ENCODE measurements at places on chromosomes 2 and 18. TPM values are rescaled to one million over a fixed set of nuclear protein-coding genes. Genes with fewer than 3 reads are reported as not detected.

Gene TLK1
- 17.3 TPM for total RNA-seq

Gene TRABD2A
- 1.7 TPM for total RNA-seq

Gene SLC16A14
- 3.5 TPM for total RNA-seq

Gene VPS54
- 32.0 TPM for total RNA-seq

Gene C2orf42
- total RNA-seq = 14.5 TPM

Gene TPGS2
- total RNA-seq = 91.5 TPM

Gene FABP1
- not detected for total RNA-seq

Gene TCF23
- not detected for total RNA-seq

Gene PLGLB1
- 0.32 TPM for total RNA-seq

Gene POMC
- total RNA-seq = 0.32 TPM

Gene CFC1
- not detected for total RNA-seq

Gene RNF138
- total RNA-seq = 35.4 TPM

Gene HOXD9
- 10.6 TPM for total RNA-seq

GRCh38 chr2:130336877-130337734, 5.6 kb upstream of the IMP4 start:
- DNase-seq = peak; percentile 84

GRCh38 chr2:85735691-85736090, 18.1 kb upstream of the ATOH8 start:
- DNase-seq = no peak

- no peak for DNase-seq
Observed at GRCh38 chr18:9925369-9925768, 11.6 kb downstream of the VAPA start.

- no peak for DNase-seq
Observed at GRCh38 chr2:20363578-20363977, 12.9 kb upstream of the PUM2 start.

DNA sequence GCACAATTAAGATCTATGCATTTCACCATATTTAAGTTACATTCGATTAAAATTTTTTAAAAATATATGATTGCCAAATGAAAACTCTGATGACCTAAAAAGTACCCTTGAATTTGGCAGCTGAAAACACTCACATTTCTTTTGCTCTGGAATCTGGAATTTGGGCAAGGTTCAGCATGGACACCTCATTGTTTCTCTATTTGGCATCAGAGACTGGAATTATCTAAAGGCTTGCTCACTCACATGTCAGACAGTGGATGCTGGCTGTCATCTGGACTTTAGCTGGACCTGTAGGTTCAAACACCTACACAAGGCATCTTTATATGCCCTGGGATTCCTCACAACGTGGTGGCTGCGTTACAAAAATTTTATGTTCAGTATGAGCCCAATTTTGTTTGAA, 16.1 kb downstream of the MBOAT2 start:
- no peak for DNase-seq

DNA sequence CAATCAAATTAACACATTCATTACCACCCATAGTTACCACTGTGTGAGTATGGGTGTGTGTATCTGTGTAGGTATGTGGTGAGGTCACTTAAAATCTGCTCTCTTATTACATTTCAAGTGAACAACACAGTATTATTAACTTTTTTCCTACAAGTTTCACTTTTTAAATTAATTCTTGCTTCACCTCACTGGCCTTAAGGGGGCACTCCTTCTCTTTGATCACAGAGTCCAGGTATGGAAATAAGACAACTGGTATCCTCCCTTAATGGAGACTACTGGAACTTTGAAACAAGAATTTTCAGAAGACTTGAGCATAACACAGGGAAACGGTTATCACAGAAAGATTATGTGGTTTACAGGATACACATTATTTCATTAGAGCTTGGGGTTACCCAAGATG, 255.8 kb downstream of the ASXL3 start:
- DNase-seq = no peak

DNA sequence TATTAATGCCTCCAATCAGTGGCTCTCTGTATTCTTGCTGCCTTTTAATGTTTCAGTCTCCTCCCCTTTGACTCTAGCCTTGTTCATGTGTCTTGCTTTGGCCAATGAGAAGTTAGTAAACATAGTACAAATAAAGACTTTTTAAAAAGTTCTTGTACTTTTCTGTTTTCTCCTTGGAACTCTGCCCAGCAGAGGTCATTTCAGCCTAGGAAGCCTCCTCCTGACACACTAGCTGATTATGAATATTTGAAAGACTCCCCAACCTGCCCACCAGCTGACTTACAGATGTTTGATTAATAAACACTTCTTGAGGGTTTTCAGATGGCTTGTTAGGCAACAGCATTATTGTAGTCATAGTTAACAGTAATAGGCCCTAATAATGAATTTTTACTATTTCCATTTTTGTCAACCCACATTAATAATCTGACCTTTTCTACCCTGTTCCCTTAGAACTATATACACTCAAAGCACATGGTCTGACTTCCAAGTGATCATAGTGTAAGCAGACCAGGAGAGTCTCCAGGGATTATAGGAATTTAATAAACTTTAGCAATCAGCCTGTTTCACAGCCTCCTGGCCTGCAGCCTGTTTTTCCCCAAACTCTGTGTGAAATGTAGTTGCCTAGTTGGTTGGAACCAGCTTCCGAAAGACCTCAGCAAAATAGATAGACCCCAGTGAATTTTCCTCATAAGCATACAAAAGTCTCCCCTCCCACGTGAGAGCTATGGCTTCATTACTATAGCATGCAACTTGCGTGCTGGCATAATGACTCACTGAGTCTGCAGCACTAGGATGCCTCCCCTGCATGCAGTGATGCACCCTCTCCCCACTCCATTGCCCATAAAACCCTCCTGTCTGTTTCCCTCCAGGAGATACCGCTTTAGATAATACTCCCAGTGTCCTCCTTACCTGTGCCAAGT, 670.7 kb upstream of the ZNF804A start:
- DNase-seq = peak; percentile 70

DNA sequence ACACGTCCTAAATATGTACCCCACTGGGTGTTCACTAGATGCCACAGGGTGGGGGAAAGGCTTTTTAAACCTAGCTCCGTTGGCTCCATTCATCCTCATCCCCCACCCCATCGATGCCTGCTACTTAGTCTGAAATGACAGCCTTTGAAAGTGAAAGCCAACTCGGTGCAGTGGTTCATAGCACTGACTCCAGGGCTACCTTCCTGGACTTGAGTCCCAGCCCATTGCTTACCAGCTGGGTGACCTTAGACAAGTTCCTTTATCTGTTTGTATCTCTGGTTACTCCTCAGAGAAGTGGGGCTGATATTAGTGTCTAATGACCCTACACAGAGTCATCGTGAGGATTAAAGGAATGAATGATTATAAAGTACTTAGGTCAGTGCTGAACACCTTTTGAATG, 24.4 kb downstream of the EHD3 start:
- DNase-seq = no peak

- no peak for DNase-seq
Observed at GRCh38 chr2:30710461-30710860, 96.8 kb downstream of the CAPN13 start.

DNA sequence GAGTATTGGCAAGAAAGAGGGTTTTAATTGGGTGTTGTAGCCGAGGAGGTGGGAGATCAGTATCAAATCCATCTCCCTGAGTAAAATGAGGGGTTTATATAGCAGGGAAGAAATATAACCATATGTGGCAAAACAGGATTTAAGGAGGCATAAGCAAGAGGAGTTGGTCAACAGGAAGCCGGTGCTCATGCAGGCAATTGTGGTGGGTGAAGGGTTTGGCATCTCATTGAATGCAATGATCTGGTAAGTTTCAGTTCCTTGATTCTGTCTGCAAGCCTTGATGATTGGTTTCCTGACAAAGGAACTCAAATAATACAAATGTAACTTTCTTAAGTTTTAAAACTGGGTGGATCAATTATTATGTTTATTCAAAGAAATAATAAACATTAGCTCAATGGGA, 564.4 kb upstream of the LINC00305 start:
- no peak for DNase-seq

- no peak for DNase-seq
Observed at GRCh38 chr2:215594766-215595165, 158.9 kb upstream of the FN1 start.

DNA sequence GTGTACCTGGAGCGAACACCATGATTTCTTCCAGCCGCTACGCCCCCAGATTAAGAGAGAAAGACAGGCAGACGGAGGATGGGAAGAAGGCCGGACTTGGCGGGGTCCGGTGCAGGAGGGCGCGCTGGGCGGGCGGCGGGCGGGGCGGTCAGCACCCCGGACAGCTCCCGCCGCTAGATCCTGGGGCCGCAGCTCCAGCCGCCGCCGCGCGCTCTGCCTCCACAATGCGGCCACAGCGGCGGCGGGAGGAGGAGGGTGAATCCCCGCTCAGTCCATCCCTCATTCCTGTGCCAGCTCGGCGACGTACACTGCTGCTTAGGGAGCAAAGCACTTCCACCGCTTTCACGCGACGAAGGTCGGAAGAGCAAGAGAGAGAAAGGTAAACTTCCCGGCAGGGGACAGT, at the start of gene AKAIN1:
Gene AKAIN1, minus strand, starts transcription at position 226 of the 403 bp plus-strand sequence. Its CDS starts 204 bp downstream, at position 22.
- peak; percentile 28 for DNase-seq

- no peak for DNase-seq
Observed at GRCh38 chr2:133166031-133166430, 402.2 kb downstream of the NCKAP5 start.

DNA sequence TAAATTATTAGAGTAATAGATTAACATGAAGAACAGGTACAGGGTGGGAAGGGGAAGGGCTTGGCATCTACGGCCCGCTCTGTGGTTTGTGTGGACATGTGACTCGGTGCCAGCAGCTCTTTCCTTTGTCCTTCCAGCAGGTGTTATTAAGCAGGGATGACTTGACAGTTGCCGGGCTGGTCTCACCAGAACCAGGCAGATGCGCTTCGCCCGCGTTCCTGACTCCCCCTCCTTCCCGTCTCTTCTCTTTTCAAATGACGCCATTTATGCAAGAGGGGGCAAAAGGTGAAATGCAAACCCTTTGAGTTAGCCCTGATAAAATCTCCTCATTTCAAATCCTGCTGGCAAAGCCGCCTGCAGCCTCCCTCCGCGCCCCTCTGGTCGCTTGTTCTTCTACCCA, 38.9 kb upstream of the MGAT4A start:
- no peak for DNase-seq

DNA sequence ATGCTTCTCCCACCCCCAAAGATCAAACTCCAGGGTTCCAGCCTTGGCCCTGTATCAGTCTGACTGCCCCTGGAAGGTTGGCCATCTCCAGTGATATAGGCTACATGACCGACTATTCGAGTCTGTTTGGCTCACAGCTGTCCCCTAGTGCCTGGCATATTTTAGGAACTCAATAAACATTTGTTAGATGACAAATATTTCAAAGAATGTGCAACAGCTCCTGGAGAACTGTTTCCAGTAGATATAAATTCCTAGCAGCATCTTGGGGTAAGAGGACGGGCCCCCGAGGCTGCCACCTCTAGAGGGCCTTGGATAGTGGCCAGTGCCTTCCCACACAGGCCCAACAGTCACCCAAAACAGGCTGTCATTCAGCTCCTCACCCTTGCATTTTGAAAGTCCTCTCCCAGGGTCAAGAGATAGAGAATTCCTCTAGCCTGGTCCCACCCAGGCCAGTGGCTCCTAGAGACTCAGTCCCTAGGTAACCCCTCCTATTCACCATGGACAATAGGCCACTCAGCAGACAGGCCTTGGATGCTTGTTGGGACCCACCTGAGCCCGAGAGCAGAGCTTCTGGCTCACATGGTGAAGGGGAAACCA, 45.1 kb upstream of the ATP6V1B1 start:
- no peak for DNase-seq

DNA sequence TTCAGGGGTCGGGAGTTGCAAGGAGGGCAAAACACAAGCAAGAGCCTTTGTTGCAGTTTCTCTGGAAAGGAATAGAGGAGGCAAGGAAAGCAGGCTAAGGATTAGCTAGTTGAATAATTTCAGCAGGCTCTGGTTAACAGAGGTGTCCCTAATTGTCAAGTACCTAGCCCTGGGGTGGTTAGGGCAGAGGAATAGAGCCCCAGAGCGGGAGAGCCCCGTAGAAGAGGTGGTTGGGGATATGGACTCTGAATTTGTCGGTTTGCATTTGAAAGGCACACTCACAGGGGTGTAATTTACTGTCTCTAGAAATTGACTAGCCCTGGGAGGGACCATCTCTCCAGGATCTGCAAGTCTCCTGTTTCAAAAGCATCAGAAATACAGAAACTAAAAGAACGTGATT, 1030.2 kb downstream of the TMEM182 start:
- no peak for DNase-seq

DNA sequence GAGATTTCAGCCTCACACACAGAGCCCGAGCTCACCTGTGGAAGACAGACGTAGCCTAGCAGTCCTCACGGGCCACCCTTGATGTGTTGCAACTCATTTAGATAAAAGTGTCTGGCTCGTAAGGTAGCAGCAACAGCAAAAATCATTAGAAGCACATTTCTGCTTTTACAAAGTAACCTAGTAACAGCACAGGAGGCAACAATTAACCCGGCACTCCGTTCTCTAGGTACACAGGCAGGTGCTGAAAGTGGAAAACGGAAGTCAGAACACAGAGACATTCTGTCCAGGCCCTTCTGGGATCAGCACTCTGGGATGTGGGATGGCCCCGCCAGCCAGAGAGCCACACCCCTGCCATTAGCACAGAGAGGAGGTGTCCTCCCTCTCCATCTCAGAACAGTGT, 99.3 kb downstream of the KLHL29 start:
- no peak for DNase-seq

DNA sequence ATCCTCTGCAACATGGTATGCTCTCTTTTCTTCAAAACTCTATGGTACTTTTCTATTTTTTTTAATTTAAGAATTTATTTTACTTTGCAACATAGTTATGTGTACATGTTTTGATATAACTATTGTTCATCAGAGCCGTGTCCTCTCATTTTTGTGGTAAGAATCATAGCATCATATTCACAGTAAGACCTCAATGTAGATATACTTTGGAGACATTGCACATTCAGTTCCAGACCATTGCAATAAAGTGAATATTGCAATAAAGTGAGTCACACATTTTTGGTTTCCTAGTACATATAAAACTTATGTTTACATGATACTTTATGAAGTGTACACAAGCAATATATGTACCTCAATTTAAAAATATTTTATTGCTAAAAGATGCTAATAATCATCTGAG, 22.7 kb upstream of the LINC00305 start:
- no peak for DNase-seq

DNA sequence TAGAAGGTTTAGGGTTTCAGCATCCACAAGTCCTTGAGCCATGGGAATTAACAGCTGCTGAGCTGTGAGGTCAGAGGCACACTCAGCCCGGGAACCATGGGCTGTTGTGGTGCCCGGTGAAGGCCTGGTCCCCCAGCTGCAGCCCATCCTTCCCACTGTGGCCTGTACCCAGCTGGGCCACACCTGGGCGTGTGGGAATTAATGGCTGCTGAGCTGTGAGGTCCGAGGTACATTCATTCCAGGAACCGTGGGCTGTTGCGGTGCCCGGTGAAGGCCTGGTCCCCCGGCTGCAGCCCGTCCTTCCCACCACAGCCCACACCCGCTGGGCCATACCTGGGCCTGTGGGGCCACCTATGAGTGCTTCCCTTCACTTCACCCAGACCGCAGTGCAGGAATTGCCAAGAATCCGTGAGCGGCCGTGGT, 25.2 kb downstream of the TMEM18 start:
- DNase-seq = no peak

DNA sequence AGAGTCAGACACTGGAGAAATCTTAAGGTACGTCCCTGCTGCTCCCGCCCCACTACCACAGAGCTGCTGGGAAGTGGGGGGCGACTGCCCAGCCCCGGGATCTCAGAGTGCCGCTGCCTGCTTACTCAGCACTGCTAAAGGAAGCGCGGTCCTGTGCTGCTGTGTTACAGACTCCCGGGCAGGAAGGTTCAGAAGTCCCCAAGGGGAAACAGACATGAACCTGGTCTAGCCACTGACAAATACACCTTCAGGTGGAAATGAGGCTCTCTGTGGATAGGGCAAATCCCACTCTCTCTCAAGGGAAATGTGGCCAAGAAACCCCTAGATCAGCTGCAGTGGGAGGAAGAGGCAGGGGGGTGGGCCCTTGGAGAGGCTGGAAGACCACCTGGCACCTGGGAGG, 13.7 kb downstream of the MTERF4 start:
- DNase-seq = no peak
